ENCODE measurements at places on chromosomes 7 and 10. TPM values are rescaled to one million over a fixed set of nuclear protein-coding genes. Genes with fewer than 3 reads are reported as not detected.

The AKR1E2 gene
- total RNA-seq, result 24.9 TPM

The HKDC1 gene
- total RNA-seq, result 10.6 TPM

The AHCYL2 gene
- total RNA-seq, result 7.3 TPM

The LRIT1 gene
- not detected for total RNA-seq

The STEAP4 gene
- total RNA-seq, result under 0.01 TPM

The PNLIPRP2 gene
- total RNA-seq, result not detected

The KLF14 gene
- under 0.01 TPM for total RNA-seq

The OR2A5 gene
- total RNA-seq, result not detected

The ACTR3C gene
- 1.5 TPM for total RNA-seq

The ABCA13 gene
- total RNA-seq, result 1.1 TPM

The ADAMTS14 gene
- 4.0 TPM for total RNA-seq

The TUBB8 gene
- total RNA-seq, result not detected

The PLEKHS1 gene
- not detected for total RNA-seq

The NOLC1 gene
- total RNA-seq, result 27.4 TPM

The ERVW-1 gene
- total RNA-seq, result not detected

The ASB10 gene
- total RNA-seq, result not detected

The KIAA1549 gene
- 1.5 TPM for total RNA-seq

The GRID2IP gene
- not detected for total RNA-seq

The HYAL4 gene
- not detected for total RNA-seq

The PLPP4 gene
- total RNA-seq, result 0.62 TPM

The MNX1 gene
- total RNA-seq, result not detected

The GIMAP4 gene
- total RNA-seq, result 0.44 TPM

The LIPM gene
- not detected for total RNA-seq

The GET4 gene
- 34.0 TPM for total RNA-seq

The MLXIPL gene
- not detected for total RNA-seq

The CAV2 gene
- 112 TPM for total RNA-seq

The PAPOLB gene
- total RNA-seq, result 0.12 TPM

The CNNM1 gene
- total RNA-seq, result 1.7 TPM

The SLC26A5 gene
- total RNA-seq, result not detected

The TAS2R41 gene
- not detected for total RNA-seq

The TUBAL3 gene
- not detected for total RNA-seq
